ENCODE measurements at places on chromosomes 16 and 17.

DNA sequence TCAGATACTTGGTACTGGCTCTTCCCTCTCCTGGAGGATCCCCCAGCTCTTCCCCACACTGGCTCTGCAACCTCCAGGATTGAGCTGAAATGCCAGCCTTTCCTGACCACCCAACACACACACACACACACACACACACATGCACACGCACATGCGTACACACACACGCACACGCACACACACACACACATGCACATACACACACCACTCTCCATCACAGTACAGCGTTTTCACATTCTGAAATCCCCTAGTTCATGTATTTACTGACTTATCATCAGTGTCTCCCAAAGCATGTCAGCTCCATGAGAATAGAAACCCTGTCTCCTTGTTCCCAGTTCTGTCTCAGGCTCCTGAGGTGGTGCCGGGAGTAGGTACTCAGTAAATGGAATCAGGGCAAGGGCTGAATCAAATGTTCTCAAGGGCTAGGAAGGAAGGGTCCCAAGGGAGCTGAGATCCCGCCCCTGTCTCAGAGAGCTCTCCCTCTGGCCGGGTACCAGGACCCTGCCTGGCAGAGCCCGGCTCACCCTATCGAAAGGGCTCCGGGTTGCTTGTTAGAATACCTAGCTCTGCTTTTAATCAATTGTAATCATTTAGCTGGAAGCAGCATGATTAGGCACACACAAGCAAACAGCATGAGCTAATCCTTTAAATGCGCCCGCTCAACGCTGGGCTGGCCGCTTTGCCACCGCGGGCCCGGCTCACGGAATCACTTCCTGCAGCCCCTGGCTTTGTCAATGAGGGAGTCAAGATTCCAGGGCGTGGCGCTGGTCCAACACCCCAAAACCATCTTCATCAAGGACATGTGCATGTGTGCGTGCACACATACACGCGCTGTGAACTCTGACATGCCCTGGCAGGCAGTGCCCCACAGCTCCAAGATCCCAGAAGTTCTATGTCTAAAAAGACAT is 140.7 kb downstream of the C16orf78 start:
- no peak for DNase-seq

- no peak for DNase-seq
Observed at GRCh38 chr16:75495076-75495674, at the start of gene CHST6. TSS of gene CHST6 (minus strand) at chr16:75495441. CDS start at chr16:75479828, 15,613 bp downstream.

DNA sequence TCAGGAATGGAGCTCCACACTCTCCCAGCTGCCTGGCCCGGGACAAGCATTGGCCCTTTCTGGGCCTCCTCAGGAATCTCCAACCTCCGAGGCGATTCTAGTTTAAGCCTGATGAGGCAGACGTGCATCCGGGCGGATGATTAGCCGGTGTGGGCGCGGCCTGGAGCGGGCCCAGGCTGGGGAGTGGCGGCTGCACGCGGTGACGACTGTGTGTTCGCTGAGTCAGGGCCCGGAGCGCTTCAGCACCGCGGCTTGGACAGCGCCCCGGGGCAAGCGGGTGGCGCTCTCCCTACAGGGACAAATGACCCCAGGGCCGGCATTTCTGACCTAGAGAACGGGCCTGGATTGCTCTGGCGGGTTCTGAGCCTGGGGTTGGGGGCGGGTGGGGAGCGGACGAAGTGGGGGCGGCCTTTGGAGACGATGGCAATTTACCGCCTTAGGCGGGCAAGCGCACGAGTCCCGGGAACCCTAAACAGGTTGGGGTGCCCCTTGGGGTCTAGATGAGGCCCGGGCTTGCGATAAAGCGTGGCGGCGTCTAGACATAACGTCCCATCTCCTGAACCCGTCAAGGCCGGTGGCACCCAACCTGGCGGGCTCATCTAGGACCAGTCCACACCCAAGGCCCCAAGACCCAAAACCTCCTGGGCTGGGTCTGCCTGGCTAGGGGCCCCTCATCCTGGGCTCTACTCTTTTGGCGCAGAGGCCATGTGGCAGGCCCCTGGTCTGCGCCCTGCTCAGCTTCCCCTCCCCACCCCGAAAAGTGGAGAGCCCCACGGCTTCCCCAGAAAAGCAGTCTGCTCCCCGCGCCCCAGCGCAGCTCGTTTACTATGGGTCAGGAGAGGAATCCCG is 22.3 kb upstream of the ZNHIT3 start:
- peak; percentile 66 for DNase-seq

- no peak for DNase-seq
Observed at GRCh38 chr17:55186937-55187770, 77.6 kb upstream of the HLF start.

DNA sequence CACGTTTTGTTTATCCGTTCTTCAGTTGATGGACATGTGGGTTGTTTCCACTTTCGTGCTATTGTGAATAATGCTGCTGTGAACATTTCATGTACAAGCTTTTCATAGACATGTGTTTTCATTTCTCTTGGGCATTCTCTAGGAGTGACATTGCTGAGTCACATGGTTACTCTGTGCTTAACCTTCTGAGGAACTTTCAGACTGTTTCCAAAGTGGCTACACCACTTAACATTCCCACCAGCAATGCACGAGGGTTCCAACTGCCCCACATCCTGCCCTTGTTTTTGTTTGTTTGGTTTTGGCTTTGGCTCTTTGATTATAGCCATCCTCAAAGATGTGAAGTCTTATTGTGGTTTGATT is 14.2 kb upstream of the PEMT start:
- DNase-seq = peak; percentile 51

DNA sequence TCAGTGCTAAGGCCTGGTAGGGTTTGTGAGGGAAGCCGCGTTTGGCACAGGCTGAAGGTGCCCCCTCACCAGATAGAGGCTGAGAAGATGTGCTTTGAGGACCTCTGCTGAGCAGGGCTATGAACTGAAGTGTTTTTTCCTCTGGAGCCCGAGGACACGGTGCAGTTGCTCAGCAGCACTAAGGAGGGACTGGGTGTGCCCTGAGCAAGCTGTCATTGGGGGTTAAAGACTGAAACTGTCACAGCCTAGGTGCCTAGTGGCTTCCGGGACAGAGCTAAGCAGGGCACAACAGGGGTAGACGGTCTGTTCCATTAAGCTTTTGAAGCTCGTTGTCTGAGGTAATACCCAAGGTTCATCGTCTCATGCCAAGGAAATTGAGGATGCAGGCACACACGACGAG is 24.8 kb upstream of the ASGR2 start:
- DNase-seq = no peak

DNA sequence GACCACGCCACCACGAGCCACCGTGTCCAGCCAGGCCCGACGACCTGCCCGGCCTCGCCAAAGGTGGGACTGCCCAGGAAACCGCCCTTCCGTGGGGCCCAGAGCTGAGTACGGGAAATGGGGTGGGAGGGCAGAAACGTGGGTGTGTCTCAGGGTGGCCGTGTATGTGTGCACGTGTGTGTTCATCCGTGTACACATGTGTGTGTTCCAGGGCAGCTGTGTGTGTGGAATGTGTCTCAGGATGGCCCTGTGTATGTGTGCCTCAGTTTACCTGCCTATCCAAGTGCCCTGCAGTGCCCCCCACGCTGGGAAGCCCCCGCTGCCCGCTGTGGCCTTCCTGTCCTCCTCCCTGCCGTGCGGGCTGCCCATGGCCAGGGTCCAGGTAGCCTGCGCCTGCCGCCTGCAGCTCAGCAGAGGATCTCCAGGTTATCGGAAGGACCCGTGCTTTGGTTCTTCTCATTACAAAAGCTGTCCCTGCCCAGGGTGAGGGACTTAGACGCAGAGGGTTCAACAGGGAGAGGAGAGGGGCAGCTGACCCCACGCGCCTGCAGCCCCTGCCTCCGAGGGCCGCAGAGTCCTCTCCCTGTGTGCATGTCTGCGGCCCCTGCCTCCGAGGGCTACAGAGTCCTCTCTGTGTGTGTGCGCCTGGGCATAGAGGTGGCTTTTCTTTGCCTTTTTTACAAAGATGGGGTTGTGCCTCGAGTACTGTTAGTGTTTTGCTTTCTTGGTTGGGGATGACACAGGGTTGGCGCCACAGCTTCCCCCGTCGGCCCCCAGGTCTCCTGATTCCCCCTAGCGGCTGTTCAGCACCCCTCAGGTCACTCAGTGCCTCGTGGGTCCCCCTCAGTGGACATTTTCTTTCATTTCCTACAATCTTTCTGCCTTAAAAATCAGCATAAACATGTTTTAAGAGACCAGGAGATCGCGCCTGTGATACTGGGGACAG is 23.6 kb downstream of the ZNF469 start:
- DNase-seq = no peak

DNA sequence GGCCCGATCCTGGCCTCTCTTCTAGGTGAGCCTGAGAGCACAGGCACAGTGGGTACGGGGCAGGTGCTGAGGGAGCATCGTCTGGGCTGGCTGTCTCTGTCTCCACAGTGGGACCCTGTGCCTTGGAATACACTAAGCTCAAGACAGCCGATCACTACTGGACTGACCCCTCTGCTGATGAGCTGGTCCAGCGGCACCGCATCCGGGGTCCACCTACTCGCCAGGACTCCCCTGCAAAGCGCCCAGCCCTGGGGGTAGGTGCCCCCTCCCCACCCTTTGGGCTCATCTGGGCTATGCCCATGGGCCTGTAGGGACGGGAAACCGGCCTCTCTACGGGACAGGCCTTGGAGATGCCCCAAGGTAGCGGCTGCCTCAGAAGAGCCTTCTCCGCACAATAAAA is 25.6 kb downstream of the SGSM2 start:
- DNase-seq = no peak

- DNase-seq = peak; percentile 63
Observed at GRCh38 chr17:67999291-67999911, 3.1 kb upstream of the C17orf58 start.

GRCh38 chr16:23827057-23827456 is 8.7 kb upstream of the PRKCB start:
- DNase-seq = no peak

Measured in renal cortical epithelial cell (primary cell).